ENCODE measurements at places on chromosomes 1 and 21. TPM values are rescaled to one million over a fixed set of nuclear protein-coding genes. Genes with fewer than 3 reads are reported as not detected.

- DNase-seq, result no peak
Measured at GRCh38 chr1:117110774-117111173, 10.8 kb downstream of the TRIM45 start.

Gene GBP7
- not detected for total RNA-seq

Gene LCE1E
- not detected for total RNA-seq

Gene TEDDM1
- not detected for total RNA-seq

DNA sequence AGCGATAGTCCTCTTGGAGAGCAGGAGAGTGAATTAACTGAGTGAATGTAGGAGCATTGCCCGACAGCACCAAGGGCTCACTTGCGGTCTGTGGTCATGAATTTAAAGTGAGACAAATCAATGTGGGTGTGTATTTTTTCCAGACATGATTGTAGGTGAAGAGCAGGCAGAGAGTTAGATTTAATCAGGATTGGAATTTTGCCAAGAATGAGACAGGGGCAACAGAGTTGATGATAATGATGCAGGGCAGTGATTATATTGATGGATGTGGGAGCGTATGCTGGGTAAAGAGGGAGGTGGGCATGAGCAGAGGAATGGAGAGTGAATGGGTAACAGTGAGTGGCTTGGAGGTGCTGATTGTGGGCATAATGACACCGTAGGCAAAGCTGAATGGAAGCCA lies 20.0 kb upstream of the SYT6 start:
- DNase-seq, result no peak

Gene NFASC
- 36.9 TPM for total RNA-seq

DNA sequence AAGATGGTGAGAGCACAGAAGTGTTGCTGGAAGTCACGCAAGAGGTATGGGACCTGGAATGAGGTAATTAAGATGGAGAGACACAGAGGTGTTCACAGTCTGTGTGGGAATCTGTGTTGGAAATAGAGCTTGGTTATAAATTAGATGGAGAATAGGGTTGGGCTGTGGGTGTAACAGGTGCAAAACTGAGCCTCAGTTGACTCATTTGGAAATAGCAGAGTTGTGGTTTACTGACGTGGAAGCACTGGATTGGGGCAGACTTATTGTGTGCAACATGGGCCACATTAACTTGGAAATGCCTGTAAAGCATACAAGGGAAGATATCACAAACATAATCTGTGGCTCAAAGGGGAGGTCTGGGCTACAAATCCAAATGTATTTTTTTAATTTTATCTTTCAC lies 13.0 kb downstream of the CAMSAP2 start:
- DNase-seq, result no peak

- DNase-seq, result no peak
Measured at GRCh38 chr1:167516404-167517388, 1.6 kb downstream of the CD247 start.
